ENCODE measurements at places on chromosomes 5 and 9. TPM values are rescaled to one million over a fixed set of nuclear protein-coding genes. Genes with fewer than 3 reads are reported as not detected.

The DMRT3 gene
- total RNA-seq = 0.18 TPM

The FOXD4 gene
- 0.85 TPM for total RNA-seq

The FAM163B gene
- not detected for total RNA-seq

The GPRIN1 gene
- not detected for total RNA-seq

The SEMA4D gene
- 27.8 TPM for total RNA-seq

The IFNA21 gene
- not detected for total RNA-seq

The FAM78A gene
- total RNA-seq = 15.9 TPM

The CA9 gene
- not detected for total RNA-seq

The DRD1 gene
- not detected for total RNA-seq

The IL33 gene
- total RNA-seq = 152 TPM

The ENTPD8 gene
- not detected for total RNA-seq

The OMD gene
- total RNA-seq = 8.5 TPM

The SLC4A9 gene
- total RNA-seq = not detected

The MCTP1 gene
- total RNA-seq = 28.5 TPM

The NPR3 gene
- total RNA-seq = 18.0 TPM

The PCDHA1 gene
- not detected for total RNA-seq

The PCDHGA12 gene
- total RNA-seq = 22.0 TPM

The SHOC1 gene
- 0.28 TPM for total RNA-seq

The NDST1 gene
- 10.9 TPM for total RNA-seq

The SLC6A7 gene
- total RNA-seq = not detected

The SLC26A2 gene
- total RNA-seq = 13.2 TPM

The LHX6 gene
- 20.2 TPM for total RNA-seq

The S1PR3 gene
- total RNA-seq = 10.6 TPM

The DYNC2I2 gene
- total RNA-seq = 44.8 TPM

The SLC25A2 gene
- total RNA-seq = 2.4 TPM

The CACFD1 gene
- 8.1 TPM for total RNA-seq

The SH2D3C gene
- total RNA-seq = 16.7 TPM

All from uterus (tissue), 4 donors.